ENCODE measurements at places on chromosomes 2 and 18.

DNA sequence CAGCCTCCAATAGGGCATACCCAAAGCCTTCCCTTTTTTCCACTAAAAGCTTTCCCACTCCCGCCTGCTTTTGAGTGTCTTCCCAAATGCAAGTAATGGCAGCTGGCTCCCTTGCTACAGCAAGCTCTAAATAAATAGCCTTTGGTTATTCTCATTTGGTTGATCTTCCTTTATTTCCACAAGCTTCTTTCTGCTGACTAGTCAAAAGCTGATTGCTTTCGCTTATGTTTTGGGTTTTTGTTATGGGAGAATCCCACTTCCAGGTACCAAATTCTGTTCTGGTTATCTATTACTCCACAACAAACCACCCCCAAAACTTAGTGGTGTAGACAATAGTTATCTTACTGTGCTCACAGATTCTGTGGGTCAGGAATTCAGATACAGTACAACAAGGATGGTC is 22.3 kb downstream of the SP5 start:
- no peak for DNase-seq

- no peak for DNase-seq
These were observed 313.6 kb upstream of the ACVR2A start for GRCh38 chr2:147531269-147531668.

DNA sequence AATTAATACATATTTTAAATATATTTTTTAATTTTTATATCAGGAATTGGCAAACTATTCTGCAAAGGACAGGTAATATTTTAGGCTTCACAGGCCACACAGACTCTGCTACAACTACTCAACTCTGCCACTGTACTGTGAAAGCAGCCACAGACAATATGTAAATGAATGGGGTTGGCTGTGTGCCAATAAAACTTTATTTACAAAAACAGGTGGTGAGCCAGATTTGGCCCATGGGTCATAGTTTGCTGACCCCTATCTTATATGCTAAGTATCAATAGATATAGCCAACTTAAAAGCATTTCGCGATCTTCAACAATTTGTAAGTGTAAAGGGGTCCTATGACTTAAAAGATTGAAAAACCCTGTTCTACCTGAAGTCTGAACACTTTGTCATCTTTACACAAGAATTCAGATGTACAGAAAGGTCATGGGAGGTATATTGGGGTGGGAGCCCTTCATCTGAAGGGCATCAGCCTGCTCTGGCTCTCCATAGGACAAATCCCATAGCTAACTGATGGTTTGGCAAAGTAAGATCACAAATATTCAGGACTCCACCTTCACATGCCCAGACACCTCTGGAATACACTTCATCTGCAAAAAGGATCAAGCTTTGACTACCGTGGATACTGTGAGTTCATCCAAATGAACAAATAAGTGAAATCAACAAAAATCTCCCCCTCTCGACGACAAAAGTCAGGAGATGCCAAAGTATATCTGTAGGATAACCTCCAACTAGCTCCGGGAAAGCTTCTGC is 65.9 kb downstream of the C1D start:
- DNase-seq, result no peak

DNA sequence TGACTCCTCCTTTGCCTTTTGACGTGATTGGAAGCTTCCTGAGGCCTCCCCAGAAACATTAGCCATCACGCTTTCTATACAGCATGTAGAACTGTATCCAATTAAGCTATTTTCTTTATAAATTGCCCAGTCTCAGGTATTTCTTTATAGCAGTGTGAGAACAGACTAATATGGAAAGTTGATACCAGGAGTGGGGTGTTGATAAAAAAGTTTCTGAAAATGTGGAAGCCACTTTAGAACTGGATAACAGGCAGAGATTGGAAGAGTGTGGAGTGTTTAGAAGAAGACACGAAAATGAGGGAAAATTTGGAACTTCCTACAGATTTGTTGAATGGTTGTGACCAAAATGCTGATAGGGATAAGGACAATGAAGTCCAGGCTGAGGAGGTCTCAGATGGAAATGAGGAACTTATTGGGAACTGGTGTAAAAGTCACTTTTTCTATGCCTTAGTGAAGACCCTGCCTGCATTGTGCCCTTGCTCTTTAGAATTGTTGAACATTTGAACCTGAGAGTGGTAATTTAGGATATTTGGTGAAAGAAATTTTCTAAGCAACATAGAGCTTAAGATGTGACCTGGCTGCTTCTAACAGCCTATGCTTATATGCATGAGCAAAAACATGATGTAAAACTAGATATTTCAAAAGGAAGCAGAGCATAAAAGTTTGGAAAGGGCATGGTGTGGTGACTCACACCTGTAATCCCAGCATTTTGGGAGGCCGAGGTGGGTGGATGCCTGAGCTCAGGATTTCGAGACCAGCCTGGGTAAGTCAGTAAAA is 969.7 kb downstream of the DSC3 start:
- no peak for DNase-seq

DNA sequence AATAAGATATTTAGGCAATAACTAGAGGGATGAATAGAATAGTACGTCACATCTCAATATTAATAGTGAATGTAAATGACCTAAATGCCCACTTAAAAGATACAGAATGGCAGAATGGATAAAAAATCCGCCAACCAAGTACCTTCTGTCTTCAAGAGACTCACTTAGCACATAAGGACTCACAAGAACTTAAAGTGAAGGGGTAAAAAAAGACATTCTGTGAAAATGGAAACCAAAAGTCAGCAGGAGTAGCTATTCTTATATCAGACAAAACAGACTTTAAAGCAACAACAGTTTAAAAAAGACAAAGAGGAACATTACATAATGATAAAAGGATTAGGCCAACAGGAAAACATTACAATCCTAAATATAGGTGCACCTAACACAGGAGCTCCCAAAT is 56.7 kb upstream of the DSC1 start:
- DNase-seq, result no peak

DNA sequence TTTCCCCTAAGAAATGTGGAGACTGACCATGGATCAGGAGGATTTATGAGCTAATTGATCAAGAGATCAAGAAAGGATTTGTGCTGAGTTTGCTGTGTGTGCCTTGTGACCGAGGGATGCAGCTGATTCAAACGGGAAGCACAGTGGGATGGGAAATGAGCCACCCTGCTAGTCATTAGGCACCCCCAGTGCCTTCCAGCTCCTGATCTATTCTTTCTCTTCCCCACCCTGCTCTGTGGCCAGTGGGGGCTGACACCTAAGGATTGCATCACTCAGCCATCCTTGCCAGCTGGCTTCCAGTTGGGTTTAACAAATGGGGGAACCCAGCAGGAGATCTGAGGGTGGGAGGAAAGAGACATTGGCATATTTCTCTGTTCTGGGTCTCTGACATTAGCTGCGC is 132.2 kb upstream of the CXCR4 start:
- DNase-seq, result no peak

DNA sequence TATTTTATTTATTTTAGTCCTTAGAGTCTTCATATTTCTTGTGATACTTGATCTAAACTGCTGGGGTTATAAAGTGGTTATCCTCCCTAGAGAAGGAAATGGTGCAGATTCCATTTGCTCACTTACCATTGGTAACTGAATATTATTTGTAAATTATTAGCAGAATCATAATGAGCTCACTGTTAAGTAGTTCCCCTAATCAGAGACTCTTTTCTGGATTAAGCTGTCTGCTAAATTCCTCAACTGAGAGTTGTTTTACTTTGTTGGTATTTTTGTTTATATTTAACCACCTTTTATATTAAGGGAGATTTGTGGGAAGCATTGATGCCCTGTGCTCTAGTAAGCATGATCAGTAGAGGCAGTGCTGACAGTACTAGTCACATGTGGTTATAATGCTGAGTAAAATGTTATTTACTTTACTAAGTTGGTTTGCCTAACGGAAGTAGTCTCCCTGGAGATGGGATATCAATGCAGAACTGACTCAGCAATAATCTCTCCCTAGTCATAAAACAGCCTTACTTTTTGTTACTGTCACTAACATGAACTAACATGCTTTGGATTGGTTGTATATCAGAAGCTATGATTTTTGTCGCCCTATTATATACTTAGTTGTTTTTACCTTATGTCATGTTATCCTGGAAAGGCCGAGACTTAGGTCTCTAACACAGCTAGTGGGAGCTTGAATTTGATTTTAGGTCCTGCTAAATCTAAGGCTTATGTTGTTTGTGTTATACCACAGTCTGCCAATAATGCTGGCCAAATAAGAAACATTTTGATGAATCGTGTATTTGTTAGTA is 166.7 kb downstream of the MCFD2 start:
- DNase-seq, result peak; percentile 25

DNA sequence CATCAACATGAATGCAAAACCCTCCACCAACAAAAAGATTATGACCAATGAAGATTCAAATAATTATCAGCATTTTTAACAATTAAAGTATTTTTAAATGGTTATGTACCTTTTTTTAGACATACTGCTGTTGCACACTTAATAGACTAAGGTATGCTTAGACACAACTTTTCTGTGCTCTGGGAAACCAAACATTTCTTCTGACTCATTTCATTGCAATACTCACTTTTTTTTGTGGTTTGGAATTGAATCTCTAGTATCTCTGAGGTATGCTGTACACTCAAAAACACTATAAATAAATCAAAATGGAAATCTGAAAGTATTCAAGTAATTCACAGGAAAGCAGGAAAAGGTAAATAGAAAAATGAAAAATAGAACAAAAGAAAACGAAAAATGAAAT is 247.9 kb upstream of the POU3F3 start:
- no peak for DNase-seq

- no peak for DNase-seq
These were observed 83.4 kb upstream of the RTN4 start for GRCh38 chr2:55133467-55134315.

DNA sequence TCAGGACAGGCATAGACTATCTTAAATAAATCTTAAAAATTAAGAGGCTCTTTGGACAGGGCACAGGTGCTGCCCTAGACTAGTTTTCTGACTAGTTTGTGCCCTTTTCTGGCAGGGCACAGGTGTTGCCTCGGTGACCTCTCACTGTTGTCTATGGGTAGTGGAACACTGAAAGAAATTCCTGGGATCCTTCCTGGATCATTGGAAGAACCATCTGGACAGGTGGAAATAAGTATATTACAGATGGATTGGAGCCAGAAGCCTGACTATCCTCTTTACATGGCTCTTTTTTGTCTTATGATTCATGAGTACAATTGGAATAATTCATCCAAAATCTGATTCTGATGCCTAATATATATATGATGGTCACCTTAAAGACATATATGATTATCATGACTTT is 286.6 kb downstream of the RIT2 start:
- DNase-seq, result no peak
